ENCODE measurements at places on chromosomes 1 and 21.
A peak's percentile ranks its signal among the peaks of the same experiment; 100 is the strongest.

- DNase-seq: no peak
Measured at GRCh38 chr1:178628637-178629251, 96.3 kb upstream of the RALGPS2 start.

GRCh38 chr1:202276081-202276715, 65.5 kb downstream of the UBE2T start:
- no peak for DNase-seq

GRCh38 chr1:69707103-69707502, 139.4 kb downstream of the LRRC7 start:
- no peak for DNase-seq

GRCh38 chr1:93801471-93801870, 77.5 kb downstream of the DNTTIP2 start:
- DNase-seq: no peak

DNA sequence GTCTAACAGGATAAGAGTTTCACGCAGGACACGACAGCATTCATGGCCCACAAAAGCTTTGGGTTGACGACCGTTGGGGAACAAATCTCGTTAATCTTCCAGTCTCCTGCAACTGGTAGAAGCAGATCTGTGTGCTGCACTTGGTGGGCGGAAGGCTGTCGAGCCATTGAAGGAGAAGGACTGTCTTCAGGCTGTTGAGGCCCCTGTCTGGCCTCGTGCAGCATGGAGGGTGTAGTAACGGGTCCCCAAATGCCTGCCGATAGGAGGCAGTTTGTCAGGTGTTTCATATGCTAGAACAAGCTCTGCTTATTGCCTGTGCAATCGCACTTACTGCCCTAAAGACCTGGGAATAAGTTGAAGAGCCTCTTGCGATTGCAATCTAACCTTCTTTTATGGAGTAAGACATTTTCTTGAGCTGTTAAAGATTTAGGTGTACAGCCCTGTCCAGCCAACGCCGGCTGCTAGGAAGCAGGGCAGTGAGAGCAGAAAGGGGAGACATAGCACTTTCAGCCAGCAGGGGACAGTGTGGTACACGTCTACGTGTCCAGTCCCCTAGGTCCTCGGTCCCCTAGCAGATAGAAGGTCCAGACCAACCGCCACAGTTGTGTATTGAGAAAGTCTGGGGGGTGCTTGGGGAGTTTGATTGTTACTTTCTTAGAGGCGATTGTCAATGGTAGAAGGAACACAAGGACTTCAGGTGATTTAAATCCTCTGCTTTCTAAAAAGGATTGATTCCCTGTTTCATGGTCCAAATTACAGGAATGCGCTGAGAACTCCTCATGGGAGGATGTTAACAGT, 102.3 kb upstream of the TMPRSS2 start:
- no peak for DNase-seq

DNA sequence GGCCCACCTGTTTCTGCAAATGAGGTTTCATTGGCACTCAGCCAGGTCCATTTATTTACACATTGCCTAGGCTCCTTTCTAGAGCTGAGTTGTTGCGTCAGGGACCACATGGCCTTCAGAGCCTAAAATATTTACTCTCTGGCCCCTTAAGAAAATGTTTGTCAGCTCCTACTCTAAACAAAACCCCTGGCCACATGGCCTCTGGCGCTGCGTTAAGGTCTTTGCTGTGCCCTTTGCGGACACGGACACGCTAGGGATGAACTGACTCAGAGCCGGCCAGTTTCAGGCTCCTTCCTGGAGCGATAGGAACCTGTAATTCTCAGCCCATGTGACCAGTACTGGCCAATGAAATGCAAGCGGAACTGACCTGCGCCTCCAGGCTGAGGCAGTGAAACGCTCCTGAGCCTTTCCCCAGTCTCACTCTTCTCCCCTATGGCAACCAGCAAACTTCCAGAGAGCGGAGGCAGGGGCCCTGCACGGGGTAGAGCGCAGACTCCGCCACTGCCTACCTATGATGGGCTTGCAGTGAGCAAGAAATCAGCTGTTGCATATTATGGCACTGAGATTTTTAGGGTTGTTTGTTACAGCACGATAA, 160.3 kb downstream of the ETS2 start:
- DNase-seq: no peak

DNA sequence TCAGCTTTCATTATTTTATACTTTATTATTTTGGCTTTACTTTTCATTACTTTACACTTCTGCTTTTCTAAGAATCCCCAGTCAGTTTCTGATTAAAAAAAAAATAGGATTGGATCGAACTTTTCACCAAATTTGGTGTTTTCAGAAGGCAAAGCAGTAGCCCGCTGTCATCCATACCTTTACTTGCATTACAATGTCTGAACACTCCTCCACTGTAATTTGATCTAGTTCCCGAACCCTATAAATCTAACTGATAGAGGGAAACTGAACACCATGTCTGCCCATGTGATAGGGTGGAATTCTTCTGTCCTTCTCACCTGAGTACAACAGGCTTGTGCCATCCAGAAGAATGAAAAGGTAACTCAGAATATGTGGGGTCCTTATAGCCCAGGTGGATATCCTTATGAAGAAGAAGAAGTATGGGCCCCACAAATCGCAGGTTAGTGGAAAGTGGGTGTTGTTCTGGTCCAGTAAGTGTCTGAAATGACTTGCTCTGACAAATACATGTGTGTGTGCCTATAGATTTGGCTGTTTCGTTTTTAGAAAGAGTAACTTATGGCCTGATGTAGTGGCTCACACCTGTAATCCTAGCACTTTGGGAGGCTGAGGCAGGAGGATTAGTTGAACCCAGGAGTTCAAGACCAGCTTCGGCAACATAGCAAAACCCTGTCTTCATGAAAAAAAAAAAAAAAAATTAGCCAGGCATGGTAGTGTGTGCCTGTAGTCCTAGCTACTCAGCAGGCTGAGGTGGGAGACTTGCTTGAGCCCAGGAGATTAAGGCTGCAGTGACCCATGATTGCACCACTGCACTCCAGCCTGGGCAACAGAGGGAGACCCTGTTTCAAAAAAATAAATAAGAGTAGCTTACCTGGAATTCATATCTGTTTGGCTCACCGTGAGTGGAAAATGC, 26.6 kb upstream of the CDC14A start:
- DNase-seq: peak; percentile 23

- peak; percentile 40 for DNase-seq
Measured at GRCh38 chr1:151828921-151829320, 2.7 kb downstream of the RORC start.

DNA sequence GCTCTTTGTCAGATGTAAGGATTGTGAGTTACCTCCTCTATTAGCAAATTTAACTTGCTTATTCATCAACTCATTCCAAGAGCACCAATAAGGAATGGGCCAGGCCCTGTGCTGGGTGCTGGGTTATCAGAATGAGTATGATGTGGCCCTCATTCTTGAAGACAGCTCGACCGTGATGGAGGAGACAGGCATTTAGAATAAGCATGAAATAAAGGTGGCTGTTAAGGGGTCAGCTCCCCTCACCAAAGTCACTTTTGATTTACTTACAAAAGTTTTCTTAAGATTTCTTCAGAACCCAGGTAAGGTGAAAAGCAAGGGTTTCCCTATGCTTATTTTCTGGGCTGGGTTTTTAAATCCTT, 15.3 kb upstream of the PADI1 start:
- DNase-seq: no peak

DNA sequence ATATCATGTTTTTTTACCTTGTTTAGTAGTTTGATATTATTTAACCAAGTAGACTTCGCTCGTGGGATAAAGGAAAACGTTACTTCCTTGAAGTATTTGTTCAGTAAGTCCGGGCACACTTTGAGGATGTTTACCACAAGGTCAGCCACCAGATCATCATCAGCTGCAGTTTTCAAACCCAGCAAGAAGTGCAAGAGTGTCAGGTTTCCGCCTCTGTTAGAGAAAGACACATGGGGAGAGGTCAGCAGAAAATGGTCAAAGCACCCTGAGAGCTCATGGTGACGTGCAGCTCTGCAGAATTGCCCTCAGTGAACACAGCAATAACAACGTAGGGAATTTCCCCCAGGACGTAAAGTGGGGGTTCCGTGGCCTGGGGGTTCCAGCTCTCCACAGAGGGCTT, 24.4 kb downstream of the URB1 start:
- DNase-seq: no peak

- DNase-seq: no peak
Measured at GRCh38 chr1:225437710-225438437, 10.0 kb upstream of the LBR start.

DNA sequence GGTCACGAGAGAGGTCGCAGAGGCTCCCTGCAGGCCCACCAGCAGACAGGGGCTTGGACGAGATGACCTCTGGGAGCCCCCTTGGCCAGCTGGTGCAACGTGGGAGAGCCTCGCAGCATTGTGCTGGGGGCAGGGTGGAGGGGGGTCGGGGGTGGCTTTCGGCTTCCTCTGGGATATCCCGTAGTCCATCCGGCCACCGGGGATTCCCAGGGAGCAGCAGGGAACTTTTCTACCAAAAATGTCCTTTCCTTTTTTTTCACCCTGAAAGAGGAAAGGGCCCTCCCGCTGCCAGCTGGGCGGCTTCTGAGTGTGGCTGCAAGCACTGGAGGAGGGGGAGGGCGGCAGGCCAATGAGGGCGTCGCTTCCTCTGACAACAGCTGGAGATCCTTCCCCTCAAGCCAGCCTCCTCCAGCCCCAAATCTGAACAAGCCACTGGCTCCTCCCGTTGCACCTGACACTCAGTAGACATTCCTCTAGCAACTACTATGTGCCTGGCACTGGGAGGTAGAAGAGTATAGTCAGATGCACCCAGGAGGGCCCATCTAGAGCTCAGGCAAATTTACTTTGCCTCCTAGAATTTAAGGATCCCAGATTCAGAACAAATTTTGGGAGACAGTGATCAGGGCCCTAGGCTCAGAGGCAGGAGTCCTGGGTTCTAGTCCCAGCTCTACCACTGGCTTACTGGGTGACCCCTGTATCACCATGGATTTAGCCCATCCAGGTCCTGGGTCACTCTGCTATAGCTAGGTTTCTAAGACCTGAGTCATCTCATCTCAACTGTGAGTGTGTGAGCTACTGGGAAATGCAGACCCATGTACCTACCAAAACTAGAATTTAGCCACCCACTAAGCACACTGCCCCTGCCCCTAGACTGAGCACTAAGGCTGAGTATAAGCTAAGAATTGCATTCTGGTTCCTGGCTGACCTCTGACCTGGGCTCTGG, 2.7 kb downstream of the MOB3C start:
- no peak for DNase-seq

- no peak for DNase-seq
Measured at GRCh38 chr21:46222436-46223116, 6.0 kb downstream of the LSS start.

DNA sequence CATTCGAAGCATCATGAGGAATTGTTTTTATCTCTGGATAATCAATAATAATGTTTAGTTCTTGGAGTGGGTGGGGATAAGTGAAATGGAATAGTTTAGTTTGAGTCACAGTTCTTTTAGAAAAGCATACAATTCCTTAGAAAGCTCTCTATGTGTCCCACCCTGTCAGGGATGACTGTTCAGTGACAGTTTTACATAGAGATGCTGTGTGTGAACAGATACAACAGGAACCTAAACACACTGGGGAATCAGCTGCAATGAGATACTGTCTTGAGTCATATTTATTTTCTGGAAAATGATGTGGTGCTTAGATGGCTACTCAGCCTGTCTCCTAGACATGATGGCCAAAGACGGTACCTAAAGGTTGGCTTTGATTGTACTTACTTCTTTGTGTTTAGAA, 25.7 kb upstream of the CCDC190 start:
- no peak for DNase-seq

DNA sequence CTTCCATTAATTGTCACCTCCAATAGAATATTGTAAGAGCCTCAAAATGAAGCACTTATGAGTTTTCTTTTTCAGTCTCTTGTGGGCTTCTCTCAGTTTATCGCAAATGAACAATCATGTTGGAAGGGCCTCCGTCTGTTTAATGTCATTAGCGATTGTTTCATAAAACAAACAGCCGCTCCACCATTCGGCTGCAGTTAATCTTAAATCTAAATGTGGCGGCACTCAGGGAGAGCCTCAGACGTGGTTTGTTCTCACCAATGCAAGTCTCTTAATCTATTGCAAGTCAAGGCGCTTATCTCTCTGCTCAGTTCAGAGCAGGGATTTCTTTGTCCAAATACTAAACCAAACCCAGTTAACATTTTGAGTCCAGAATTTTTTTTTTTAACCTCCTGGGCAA, 34.9 kb upstream of the ESRRG start:
- DNase-seq: no peak

GRCh38 chr21:38249696-38250278, 7.0 kb upstream of the KCNJ15 start:
- DNase-seq: no peak

DNA sequence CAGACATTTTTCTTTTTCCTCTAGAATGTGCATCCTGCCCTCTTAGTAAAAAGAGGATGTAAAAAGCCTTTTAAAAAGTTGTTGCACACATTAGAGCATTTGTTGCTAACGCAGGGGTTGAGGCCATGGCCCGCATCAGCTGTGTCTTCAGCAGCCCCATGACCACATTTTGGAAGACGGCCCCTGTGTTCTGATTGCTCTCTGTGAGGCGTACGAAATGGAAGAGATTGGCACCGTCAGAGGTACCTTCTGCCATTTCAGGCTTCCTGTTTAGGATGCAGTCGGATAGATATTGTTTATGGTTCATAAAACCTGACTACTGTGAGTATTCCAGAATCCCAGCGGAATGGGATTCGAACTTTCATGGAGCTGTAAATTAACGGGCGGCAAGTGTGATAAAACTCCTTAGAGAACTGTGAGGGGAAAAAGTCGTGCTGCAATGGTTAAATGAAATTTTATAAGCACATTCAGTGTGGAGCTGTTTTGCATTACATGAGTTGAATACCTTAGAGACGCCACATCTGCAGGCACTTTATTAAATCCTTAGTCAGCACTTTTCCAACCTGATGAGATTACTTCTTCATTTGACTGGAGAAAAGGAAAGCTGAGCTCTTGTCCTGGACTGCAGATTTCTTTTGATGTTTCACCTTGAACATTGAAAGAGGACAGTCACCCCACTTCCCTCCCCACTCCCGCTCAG, 273.9 kb downstream of the TM2D1 start:
- no peak for DNase-seq

DNA sequence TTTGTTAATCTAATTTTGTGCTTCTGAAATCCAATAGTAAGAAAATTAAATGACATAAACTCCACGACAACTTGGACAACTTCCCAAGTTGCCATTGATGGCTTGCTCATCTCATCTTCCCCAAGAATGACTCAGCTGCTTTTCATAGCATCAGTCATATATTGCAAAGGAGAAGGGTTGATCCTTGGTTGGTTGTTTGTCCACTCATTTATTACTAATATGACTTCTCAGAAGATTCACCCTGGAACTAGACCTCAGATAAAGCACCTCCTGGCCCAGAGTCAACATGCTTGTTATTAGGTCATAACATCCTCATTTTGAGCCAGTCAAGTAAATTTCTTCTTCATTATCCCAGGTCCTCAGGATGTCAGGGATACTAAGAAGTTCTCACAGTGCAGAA, 2.3 kb upstream of the LCE3D start:
- DNase-seq: no peak
